ENCODE measurements at places on chromosomes 1 and 21. TPM values are rescaled to one million over a fixed set of nuclear protein-coding genes. Genes with fewer than 3 reads are reported as not detected.

- DNase-seq = no peak
Measured at GRCh38 chr1:3347257-3348020, 107.0 kb upstream of the ARHGEF16 start.

DNA sequence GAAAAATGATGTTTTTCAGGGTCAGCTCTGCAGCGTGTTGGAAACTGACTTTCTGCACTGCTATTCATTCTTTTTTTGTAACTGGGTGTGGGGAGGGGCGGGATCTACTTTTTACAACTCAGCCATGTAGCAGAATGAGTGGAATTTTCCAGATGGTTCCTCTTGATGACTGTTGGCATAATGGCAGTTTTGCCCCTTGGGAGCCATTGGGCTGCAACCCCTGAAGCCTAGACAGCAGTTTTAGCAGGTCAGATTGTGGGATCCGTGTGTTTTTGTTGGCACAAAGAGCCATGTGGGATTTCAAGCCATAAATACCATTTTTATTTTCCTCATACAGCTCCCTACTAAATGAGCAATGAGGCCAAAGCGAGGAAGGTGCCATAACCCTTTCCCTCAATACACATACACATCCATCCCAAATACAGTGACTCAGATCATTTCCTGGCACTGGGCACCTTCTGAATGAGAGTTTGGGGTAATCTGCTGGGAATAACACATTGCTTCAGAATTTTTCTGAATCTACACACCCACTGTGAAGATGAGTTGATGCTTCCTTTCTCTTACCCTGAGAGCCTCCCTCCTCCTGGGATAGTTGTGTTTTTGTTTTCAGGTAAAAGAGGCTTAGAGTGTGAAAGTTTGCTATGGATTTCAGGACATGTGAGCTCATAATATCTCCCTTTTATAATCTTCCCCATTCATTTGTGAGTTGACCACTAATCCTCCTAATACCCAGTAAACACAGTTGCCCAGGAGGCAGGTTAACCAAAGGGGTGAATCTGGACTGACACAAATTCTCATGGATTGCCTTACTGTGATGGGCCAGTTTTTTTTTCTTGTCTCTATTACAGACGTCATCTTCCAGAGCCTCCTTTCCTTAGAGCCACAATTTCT is 13.1 kb downstream of the S100A10 start:
- peak; percentile 84 for DNase-seq

- DNase-seq = no peak
Measured at GRCh38 chr1:230371923-230372703, 54.0 kb downstream of the PGBD5 start.

TSNAX gene
- total RNA-seq = 38.0 TPM

GRCh38 chr1:202915146-202915545 is 11.9 kb downstream of the KLHL12 start:
- no peak for DNase-seq

- no peak for DNase-seq
Measured at GRCh38 chr21:41521489-41522027, 13.6 kb upstream of the TMPRSS2 start.

MCOLN2 gene
- total RNA-seq = 0.05 TPM

IFFO2 gene
- total RNA-seq = 12.6 TPM

KNCN gene
- not detected for total RNA-seq

GRCh38 chr1:29342983-29343382 is 106.7 kb downstream of the PTPRU start:
- no peak for DNase-seq

TEX38 gene
- total RNA-seq = not detected

IL20 gene
- total RNA-seq = not detected

LHX8 gene
- total RNA-seq = not detected

DNA sequence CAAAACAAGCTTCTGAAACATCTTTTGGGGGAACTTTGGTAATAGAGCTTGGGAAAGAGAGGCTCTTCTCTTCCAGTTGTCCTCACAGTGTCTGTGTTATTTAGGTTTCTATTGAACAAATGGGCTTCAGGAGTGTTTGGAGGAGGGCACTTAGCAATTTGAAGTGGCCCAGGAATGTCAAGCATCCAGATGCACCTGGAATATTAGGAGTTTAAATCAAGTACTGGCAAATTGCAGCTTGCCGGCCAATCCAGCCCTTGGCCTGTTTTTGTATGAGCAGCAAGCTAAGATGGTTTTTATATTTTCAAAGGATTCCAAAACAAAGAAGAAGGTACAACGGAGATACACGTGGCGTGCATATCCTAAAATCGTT is 94.7 kb downstream of the CCDC185 start:
- DNase-seq = no peak

UBL4B gene
- total RNA-seq = not detected

MYBPH gene
- not detected for total RNA-seq

GRCh38 chr1:70411360-70411844 is 334 bp downstream of the CTH start:
- no peak for DNase-seq

GPR89B gene
- total RNA-seq = 16.0 TPM

GRCh38 chr1:50978144-50978851 is 8.3 kb downstream of the CDKN2C start:
- peak; percentile 67 for DNase-seq

DNA sequence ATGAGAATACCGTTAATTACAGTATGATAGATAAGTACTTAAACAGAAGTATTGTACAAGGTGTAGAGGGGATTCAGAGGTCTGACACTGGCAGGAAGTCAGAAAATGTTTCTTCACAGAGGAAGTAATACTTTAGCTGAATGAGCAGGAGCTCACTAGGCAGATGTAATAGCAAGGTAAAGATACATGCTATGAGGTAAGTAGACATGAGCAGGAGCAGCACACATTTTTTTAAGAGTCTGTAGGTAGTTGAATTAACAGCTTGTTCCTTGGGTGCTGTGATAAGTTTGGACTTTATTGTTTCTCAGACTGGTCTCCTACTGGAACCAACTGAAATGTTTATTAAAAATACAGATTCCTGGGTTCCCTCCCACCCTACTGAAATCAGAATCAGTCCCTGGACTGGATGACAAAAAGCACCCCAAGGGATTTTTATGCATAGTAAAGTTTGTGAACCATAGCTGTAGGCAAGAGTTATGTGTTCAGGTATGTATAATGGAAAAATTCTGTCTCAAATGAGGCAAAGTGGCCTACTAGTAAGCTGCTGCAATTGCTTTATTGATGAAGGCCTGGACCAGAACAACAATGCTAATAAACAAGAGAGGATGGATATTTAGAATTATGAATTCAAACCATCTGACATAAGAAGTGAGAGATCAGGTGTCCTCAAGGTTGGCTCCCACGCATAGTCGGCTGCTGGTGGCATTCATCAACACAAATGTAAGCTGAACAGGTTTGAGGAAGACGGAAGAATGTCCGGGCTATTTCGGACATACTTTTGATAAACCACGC is 902 bp downstream of the AP4B1 start:
- DNase-seq = no peak

GRCh38 chr1:232178191-232178590 is 451.7 kb downstream of the SIPA1L2 start:
- no peak for DNase-seq

ZBED6 gene
- total RNA-seq = 10.0 TPM

ADAR gene
- total RNA-seq = 85.4 TPM

DNA sequence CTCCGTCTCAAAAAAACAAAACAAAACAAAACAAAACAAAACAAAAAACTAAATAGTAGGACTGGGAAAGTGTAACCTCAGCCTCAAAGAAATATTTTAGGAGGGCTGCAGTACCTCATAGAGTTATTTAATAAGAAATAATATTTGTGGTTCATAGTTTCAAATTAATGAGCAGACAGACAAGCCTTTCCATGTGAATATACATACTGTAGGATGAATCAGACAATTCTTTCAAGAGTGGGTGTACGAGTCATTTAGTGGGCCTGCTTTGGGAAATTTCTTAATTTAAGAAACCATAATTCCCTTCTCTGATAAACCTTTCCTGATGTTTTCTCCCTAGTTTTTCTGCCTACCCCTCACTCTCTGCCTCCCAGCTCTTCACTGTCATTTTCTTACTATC is 52.5 kb downstream of the CDC14A start:
- DNase-seq = no peak

All from dermis blood vessel endothelial cell (primary cell).